ENCODE measurements at places on chromosomes 3 and 15. TPM values are rescaled to one million over a fixed set of nuclear protein-coding genes. Genes with fewer than 3 reads are reported as not detected.

Gene CNTN4
- total RNA-seq = 27.6 TPM

GRCh38 chr3:35562141-35562540 lies 77.2 kb upstream of the ARPP21 start:
- ATAC-seq = no peak

Gene LRRIQ4
- total RNA-seq = 0.14 TPM

DNA sequence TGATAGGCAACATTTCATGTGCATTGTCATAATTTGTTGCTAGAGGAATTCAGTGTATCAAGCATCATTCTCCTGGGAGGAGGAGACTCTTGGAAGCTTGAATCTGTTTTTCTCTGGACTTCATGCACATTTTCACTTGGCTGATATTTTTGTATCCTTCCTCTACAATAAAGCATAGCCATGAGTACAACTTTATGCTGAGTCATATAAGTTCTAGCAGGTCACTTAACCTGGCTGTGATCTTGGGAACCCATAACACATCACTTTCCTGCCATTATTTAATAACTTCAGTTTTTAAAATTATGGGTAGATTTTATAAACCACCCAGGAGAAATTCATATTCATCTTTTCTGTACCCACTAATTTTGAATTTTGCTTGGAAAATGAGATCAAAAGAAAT lies 203.0 kb upstream of the CD96 start:
- ATAC-seq = no peak

GRCh38 chr15:23401627-23402026 lies 45.4 kb downstream of the GOLGA6L2 start:
- no peak for ATAC-seq

Gene PLAAT1
- total RNA-seq = 6.4 TPM

DNA sequence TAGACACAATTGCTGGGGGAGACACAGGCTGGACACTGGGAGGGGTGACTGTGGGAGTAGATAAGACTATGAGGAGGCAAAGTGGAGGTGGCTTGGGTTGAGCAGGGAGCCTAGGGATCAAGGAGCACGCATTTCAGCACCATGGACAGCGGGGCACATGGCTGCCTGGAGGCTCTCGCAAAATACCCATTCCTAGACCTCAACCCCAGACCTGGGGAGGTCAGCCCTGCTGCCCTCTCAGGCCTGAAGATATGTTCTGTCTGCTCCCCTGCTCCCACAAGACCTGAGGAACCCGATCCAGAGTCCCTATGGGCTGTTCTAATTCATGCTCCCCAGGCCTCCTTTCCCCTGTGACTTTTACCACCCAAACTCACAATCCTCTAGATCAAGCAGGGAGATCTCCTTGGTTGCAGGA lies 16.0 kb upstream of the CPEB1 start:
- ATAC-seq = peak; percentile 26

DNA sequence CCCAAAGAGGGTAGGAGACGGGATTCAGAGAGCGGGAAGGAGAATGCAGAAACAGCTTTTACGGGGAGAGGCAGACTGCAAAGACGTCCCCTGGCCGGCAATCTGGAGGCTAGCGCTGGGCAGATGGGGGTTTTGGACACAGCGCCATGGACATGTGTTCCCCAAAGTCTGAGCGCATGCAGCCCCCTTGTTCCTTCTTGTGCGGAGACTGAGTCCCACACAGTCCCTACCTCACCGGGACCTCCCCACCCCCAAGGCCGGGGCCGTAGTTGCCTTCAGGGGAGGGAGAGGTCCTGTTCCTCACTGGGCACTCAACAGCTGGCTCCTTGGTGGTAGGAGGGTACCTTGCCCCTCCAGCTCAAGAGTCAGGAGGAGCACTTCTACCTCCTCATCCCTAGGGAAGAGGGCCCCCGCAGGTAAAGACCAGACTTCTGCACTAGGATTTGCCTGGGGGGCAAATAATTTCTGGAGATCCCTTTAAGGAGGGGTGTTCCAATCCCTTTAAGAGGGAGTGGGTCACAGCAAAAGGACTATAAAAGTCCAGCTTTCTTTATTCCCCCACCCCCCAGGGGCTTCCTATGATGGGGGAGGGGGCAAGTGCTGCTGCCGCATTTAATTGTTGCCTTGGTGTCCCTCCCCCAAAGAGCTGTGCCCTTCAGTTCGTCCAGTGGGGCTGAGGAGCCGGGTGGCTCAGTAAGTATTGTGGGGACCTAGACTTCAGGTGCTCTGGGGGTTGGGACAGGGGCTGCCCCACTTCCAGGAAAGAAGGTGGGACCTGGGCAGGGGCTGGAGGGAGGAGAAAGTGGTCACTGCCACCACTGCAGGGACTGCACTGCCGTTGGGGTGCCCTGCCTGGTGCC lies 3.6 kb upstream of the BAHD1 start:
- no peak for ATAC-seq
